ENCODE measurements at places on chromosomes 5 and 9. TPM values are rescaled to one million over a fixed set of nuclear protein-coding genes. Genes with fewer than 3 reads are reported as not detected.

- no peak for DNase-seq
These were observed 29.3 kb downstream of the RAD50 start for GRCh38 chr5:132586063-132586462.

DNA sequence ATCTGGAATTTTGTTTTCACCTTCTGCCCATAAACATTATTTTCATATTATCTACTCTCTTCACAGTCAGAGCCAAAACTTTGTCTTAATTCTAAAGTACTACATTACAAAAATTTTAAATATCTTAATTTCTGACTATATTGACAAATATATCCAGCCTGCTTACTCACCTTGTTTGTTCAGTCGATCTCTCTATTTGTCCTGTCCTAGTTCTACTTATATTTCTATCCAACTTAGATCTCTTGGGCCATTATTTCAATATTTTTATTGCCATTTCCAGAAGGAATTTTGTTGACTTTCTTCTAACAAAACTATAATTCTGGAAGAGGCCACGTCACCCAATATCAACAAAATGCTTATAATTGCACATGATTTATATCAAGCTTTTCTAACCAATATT lies 652.8 kb upstream of the CTNND2 start:
- no peak for DNase-seq

The SPAAR gene
- 8.3 TPM for total RNA-seq

DNA sequence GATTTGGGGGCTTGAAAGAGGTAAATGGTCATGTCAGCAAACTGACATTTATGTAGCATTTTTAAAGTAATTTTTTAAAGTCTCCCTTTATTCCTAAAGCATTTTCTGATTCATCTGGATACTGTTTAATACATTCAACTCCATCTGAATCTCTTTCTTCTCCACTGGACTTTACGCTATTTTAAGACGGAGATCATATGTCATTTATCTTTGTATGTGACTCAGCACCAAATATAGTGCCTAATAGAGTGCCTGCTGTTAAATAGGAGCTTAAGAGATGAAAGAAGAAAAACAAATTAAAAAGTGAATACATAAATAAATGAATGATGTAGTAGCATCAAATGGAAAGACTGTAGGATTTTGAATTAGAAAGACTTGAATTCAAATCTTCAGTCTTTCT lies 548.8 kb upstream of the SMC2 start:
- no peak for DNase-seq

- DNase-seq = no peak
These were observed 2.7 kb downstream of the CD274 start for GRCh38 chr9:5453004-5453403.

GRCh38 chr5:39273314-39273954 lies 54.1 kb upstream of the FYB1 start:
- DNase-seq = no peak

The SPATA31A3 gene
- total RNA-seq = not detected

- DNase-seq = no peak
These were observed 124.0 kb downstream of the GNAQ start for GRCh38 chr9:77907585-77907984.

The PROB1 gene
- total RNA-seq = 50.3 TPM

The TMEM215 gene
- not detected for total RNA-seq

The PRXL2C gene
- total RNA-seq = 28.3 TPM

All from Right ventricle myocardium superior (tissue), 1 donor.